ENCODE measurements at places on chromosomes 13 and 19.
A peak's percentile ranks its signal among the peaks of the same experiment; 100 is the strongest.

GRCh38 chr19:47176627-47177090 lies 46.0 kb downstream of the SAE1 start:
- DNase-seq, result peak; percentile 68

GRCh38 chr13:78197231-78197630 lies 278.6 kb upstream of the EDNRB start:
- DNase-seq, result no peak

DNA sequence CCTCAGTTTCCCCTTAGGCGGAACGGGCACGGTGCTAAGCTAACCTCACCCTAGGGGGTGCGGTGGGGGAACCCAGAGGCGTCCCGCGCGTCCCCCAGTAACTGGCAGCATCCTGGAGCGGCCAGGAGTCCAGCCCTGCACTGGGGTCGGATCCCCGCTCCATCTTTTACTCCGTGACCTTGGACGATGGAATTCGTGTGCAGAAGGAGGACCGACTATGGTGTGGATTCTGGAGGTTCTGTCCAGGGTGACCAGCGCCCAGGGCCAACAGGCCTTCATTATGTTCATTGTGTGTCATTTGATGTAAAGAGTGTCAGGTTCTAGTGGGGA lies 630 bp downstream of the SPPL2B start:
- DNase-seq, result no peak

GRCh38 chr19:42074513-42075363 lies 1.2 kb upstream of the ZNF574 start:
- no peak for DNase-seq

DNA sequence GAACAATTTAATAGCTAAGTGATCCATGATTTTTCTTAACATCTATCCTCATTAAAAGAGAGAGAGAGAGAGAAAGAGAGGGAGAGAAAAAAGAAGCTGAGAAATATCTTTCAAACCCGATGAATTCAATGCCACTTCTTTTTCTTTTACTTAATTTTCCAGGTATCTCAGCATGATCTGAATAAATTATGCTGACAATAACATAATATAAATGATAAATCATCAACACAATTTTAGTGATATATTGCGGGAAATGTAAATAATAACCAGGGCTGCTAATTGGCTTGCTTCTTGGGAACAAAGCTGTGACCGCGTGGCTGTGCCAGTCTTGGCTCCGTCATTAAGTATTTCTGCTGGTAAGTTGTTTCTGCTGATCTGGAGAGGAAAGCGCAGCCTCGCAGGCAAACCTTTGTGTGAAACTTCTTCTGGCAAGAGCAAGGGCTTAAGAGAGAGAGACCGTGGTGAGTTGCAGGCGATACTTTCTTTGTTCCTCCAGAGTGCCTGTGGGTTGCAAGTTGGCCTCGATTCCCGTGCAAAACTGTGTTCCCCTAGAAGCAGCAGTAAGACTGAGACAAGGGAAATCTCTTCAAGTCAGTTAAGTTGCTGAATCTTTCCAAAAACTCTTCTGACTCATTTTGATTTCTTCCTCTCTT lies 489.1 kb upstream of the TSHZ3 start:
- DNase-seq, result no peak

GRCh38 chr13:44421853-44422525 lies 48.4 kb downstream of the SERP2 start:
- DNase-seq, result no peak

DNA sequence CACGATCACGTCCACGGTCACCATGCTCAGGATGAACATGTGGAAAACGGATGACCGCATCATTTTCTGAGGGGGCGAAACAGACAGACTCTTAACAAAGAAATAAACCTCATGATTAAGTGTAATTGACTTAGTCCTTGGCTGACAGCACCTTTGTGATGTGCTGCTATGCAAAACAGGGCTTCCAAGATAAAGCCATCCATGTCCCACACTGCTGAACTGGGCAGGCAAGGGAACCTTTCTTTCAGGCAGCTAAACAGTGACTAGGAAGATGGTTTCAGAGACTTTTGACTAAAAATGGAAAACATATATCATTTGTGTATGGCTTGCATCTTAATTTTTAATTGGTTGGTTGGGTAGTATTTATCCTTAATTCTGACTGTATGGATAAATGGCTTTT lies 157.8 kb downstream of the NALCN start:
- DNase-seq, result no peak

GRCh38 chr19:9009431-9009830 lies 778 bp downstream of the MUC16 start:
- no peak for DNase-seq

- peak; percentile 58 for DNase-seq
Measured at GRCh38 chr13:101390461-101390860, 25.8 kb downstream of the NALCN start.

DNA sequence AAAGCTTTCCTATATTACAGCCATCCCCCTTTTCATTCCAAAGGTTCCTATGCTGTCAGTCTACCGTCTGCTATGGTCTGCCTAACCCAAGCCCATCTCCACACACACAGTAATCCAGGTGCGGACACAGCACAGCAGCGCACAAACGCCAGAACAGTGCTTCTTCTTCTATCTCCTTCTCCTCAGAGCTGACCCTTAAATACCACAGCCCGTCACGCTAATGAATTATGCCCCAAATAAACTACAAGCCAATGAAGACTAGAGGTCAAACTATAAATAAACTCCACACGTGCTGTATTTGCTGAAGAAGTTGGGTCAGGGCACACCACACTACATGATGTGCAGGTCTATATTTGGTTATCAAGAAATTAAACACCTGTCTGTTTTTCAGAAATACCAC lies 71.8 kb downstream of the TBC1D4 start:
- DNase-seq, result no peak

GRCh38 chr13:28138756-28139470 lies 568 bp downstream of the PAN3 start:
- DNase-seq, result peak; percentile 92

DNA sequence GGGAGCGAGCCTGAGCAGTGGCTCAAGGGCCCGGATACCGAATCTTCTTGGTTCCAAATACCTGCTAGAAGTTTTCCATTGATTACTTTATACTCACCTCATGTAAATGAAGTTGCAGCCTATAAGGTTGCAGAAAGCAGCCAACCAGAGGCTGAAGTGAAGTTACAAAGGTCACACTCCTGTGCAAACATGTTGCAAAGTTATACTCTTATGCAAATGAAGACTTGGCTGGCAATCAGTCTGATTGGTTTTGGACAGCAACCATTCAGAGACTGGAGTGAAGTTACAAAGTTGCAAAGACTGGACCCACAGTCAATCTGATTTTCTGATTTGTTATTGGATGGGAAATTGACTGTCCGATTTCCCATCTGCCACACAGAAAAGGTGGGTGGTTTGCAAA lies 152.5 kb downstream of the GGACT start:
- no peak for DNase-seq

DNA sequence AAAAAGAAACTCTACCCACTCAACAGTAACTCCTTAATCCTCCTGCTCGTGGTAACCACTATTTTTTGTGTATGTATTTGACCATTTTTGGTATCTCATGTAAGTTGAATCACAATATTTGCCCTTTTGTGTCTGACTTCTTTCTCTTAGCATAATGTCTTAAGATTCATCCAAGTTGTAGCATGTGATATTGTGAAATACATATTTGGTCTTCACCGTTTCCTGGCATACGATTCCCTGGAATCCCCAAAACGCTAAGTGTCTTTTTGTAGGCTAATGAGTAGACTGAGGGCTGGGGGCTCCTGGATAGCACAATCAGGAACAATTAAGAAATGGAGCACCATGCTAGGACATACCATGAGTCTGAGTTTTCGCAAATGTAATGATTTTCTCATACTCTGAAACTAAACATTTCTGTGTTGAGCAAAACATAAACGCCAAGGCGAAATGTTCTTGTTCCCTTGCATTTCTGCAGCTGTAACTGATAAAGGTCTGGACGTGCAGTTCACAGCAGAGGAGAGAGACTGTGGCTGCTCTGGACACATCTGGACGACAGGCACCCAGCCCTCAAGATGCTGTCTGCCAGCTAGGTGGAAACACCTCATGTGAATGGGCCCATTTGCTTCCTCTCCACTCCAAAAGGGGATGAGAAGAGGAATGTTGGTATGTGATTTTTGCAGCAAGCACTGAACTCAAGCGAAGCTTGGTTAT lies 38.4 kb downstream of the BRD4 start:
- DNase-seq, result peak; percentile 69

DNA sequence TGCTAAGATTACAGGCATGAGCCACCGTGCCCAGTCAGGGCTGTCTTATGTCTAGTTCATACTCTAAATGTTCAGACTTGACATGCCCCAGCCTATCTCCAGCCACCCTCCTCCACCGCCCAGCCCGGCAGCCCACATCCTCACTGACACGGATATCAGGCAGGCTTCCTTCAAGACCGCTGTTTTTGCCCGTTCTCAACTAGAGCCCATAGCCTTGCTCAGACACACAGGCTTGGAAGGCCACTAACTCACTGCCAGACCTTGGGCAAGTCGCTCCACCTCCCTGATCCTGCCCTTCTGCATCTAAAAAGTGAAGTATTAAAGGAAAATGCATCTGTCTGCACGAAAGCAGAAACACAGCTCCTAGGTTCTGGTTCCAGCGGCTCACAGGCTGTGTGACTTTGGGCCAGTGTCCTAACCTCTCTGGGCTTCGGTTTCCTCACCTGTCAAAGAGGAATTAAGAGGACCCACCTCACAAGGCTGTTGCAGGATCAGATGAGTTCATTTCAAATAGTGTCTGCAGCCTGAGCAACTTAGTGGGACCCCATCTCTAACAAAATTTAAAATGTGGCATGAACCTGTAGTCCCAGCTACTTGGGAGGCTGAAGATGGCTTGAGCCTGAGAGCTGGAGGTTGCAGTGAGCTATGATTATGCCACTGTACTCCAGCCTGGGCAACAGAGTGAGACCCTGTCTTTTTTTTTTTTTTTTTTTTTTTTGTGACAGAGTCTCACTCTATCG lies 14.5 kb upstream of the CERS4 start:
- no peak for DNase-seq

DNA sequence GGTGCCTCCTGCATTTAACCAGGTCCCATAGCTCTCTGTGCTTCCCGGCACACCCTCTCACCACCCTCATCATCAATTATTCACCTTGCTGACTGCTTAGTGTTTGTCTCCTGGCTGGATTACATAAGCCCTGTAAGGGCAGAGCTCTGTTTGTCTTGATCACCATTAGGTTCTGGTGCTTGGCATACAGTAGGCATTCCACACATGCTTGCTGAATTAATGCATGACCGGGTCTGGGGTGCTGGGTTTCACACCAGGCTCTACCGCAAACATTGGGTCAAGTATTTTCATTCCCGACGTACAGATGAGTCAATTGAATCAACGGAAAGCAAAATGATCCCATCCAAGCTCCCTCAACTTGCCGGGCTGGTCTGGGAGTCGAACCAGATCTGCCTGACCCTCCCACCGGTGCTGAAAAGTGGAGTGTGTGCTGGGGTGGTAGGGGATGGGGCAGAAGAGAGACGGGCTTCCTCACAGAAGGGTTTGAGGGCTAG lies 28.5 kb downstream of the VAV1 start:
- DNase-seq, result peak; percentile 45

GRCh38 chr13:25455146-25455545 lies 83.4 kb downstream of the ATP8A2 start:
- no peak for DNase-seq

GRCh38 chr19:48616491-48617056 lies 1.7 kb upstream of the FAM83E start:
- no peak for DNase-seq

GRCh38 chr19:43320546-43320945 lies 32.9 kb upstream of the CD177 start:
- DNase-seq, result no peak

GRCh38 chr19:38740257-38740592 lies 4.0 kb downstream of the CAPN12 start:
- no peak for DNase-seq

DNA sequence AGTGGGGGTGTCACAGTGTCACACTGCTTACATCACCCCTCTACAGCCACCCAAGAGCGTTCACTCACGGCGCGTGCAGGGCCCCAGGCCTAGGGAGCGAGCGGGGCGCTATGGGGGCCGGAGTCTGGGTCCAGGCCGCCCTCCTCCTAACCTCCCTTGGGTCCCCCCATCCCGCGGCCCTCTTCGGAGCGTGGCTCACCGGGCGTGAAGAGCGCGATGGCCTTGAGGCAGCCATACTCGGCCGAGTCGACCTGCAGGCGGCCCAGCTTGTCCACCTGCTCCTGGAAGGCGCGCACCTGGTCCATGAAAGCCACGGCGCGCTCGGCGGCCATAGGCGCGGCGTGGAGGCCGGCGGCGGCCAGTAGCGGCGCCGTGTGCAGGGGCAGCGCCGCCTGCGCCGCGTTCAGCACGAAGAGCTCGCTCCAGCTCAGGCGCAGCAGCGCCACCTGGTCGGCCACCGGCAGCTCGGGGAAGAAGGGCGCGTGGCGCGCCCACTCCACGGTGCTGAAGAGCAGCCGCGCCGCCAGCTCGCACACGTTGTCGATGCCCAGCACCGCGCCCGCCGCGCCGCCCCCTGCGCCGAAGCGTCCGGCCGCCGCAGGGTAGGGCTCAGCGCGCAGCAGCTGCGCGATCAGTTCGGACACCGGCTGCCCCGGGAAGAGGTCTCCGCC lies 9.4 kb downstream of the OCEL1 start:
- peak; percentile 65 for DNase-seq

GRCh38 chr13:41917641-41918040 lies 43.3 kb downstream of the VWA8 start:
- DNase-seq, result peak; percentile 85

- DNase-seq, result no peak
Measured at GRCh38 chr13:40407567-40407966, 258.9 kb downstream of the FOXO1 start.

- no peak for DNase-seq
Measured at GRCh38 chr19:30528919-30529318, 156.7 kb downstream of the ZNF536 start.

- DNase-seq, result no peak
Measured at GRCh38 chr19:18443831-18444230, 5.9 kb upstream of the ISYNA1 start.

DNA sequence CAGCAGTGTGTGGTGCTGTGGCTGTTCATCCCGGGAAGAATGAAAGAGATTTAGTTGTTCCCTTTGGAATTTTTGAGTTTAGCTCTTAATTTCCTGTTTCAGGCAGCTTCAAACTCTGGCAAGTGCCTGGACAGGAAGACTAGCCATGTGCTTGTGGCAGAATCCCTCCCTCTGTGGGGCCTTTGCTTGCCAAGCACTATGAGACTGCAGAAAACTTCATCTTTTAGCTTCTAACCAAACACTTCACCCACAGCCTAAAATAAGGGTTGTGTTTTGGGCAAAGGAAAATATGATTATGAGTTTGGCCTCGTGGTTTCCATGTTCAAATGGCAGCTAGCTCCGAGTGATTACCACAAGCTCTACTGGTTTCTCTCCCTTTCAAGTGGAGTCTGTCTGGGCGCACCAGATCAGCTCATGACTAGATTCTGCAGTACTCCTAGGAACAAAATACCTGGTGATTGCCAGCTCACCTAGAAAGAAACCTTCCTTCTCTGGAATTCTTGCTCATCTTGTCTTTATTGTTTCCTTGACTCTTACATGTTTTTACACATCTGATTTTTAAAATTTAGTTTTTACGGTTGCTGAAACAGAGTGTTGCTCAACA lies 707.5 kb downstream of the SLITRK6 start:
- DNase-seq, result no peak

GRCh38 chr19:13981021-13981420 lies 25.1 kb downstream of the RFX1 start:
- no peak for DNase-seq

- no peak for DNase-seq
Measured at GRCh38 chr13:98564204-98564603, 12.7 kb downstream of the STK24 start.

Measured in fibroblast of skin of abdomen (primary cell).